ENCODE measurements at places on chromosomes 12 and 14.

- DNase-seq = no peak
Observed at GRCh38 chr12:23816394-23816851, 133.0 kb downstream of the SOX5 start.

GRCh38 chr12:28121433-28121832 is 68.8 kb upstream of the CCDC91 start:
- DNase-seq = no peak

GRCh38 chr14:105473677-105474482 is 741 bp upstream of the CRIP2 start:
- DNase-seq = peak; percentile 85

DNA sequence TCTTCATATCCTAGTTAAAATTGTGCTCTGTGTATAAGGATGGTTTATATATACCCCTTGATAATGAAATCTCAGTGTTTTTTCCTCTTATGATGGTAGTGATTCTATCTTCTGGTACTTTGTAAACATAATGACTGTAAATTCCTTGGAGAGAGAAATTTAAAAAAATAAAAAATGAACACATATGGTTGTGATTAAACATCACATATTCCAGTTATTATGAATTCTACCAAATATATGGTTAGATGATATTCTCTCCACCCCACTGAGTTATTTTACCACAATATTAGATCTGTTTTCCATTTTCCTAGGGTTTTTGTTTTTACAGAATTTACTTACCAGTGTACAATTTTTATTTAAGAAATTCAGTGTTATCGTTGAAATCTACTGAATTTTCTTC is 481.9 kb upstream of the NOVA1 start:
- no peak for DNase-seq

GRCh38 chr12:75694534-75695268 is 183.3 kb upstream of the KRR1 start:
- DNase-seq = no peak

DNA sequence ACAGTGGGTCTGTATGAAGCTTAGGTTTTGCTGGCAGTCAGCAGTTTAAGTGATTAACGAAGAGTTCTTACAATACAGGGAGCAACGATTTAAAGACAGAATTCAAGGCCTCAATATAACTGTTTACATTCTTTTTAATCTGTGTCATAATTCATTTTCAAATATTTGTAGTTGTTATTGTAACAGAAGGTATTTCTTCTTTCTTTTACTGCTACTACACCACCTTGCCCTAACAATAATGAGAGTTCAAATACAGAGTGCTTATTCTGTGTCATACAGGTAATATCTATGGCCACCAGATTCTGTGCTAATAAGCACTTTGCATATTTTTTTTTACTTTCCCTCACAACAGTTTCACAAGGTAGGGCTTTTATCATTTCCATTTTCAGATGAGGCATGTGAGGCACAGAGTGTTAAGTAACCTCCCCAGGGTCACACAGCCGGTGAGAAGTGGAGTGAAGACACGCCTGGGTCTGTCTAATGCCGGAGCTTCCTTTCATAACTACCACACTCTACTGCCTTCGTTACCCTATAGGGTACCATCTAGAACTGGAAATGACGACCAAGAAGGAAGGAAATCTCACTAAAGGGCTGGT is 81.9 kb downstream of the PELI2 start:
- DNase-seq = no peak

- DNase-seq = no peak
Observed at GRCh38 chr12:22986997-22987396, 362.0 kb downstream of the ETNK1 start.

- no peak for DNase-seq
Observed at GRCh38 chr12:6438345-6438744, 6.4 kb upstream of the CD27 start.

GRCh38 chr12:46609273-46609623 is 216.5 kb downstream of the SLC38A4 start:
- no peak for DNase-seq

DNA sequence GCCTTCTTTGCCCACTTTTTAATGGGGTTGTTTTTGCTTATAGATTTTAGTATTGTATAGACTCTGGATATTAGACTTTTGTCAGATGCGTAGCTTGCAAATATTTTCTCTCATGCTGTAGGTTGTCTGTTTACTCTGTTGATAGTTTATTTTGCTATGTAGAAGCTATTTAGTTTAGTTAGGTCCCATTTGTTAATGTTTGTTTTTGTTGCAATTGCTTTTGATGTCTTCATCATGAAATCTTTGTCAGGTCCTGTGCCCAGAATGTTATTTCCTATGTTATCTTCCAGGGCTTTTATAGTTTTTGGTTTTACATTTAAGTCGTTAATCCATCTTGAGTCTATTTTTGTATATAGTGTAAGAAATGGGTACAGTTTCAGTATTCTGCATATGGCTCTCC is 30.0 kb upstream of the LYZ start:
- no peak for DNase-seq

DNA sequence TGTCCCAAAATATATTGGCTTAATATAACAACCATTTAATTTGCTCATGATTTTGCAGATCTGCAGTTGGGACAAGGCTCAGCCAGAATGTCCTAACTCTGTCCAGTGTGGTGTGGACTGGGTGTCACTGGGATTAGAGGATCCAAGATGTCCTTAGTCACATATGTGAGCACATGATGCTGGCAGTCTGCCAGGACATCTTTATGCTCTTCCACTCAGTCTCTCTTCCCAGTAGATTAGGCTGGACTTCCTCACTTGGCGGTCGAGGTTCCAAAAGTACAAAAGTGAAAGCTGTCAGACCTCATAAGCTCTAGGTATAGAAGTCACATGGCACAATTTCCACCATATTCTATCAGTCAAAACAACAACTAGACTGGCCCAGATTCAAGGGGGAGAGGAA is 167.9 kb upstream of the NTF3 start:
- no peak for DNase-seq

- no peak for DNase-seq
Observed at GRCh38 chr12:31961137-31961536, 1.9 kb downstream of the RESF1 start.

- DNase-seq = no peak
Observed at GRCh38 chr14:92994131-92994676, 71.3 kb downstream of the CHGA start.

- DNase-seq = no peak
Observed at GRCh38 chr14:21168055-21168454, 12.2 kb upstream of the OR5AU1 start.

DNA sequence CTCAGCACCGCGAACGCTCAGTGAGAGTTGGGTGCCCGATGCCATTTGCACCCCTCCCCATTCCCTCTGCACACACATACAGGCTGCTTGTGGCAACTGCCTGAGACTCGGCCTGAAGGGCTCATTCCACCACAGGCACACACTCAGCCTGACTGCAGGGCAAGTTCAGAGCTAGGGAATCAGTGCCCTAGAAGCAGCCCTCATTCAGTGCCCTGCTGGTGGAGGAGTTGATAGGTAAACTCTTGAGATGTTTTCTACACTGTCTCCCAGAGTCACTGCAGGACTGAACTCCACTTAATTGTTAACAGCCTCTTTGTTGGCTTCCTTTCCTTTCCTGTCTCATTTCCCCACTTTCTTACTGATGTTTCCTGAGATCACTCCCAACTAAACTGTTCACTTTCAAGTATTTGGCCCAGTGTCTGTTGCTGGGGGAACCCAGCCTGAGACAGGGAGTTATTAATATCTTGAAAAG is 16.9 kb downstream of the PPP1R36 start:
- no peak for DNase-seq

DNA sequence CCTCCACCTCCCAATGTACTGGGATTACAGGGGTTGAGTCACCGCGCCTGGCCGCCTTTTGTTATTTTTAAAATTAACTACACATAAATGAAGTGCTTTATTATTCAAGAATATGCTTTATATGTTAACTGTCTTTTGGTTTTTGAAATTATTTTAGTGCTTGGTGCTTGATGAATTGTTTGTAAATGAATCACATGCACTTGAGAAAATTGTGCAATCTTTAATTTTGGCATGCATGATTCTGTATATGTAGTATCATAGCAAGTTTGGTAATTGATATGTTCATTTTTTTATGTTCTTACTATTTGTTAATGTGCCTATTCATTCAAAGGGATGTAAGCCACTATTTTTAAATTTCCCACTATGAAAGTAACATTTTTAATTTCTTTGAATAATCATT is 440.9 kb downstream of the NAV3 start:
- no peak for DNase-seq

GRCh38 chr14:99213101-99213500 is 58.9 kb downstream of the BCL11B start:
- no peak for DNase-seq

GRCh38 chr14:106268013-106268727 is 741.8 kb downstream of the TMEM121 start:
- peak; percentile 75 for DNase-seq

- DNase-seq = no peak
Observed at GRCh38 chr14:23814527-23815256, 138.9 kb upstream of the DHRS4 start.

- no peak for DNase-seq
Observed at GRCh38 chr14:63204407-63205043, at the start of gene RHOJ. TSS of gene RHOJ (plus strand) at chr14:63204443. CDS start at chr14:63204870, 427 bp downstream.

DNA sequence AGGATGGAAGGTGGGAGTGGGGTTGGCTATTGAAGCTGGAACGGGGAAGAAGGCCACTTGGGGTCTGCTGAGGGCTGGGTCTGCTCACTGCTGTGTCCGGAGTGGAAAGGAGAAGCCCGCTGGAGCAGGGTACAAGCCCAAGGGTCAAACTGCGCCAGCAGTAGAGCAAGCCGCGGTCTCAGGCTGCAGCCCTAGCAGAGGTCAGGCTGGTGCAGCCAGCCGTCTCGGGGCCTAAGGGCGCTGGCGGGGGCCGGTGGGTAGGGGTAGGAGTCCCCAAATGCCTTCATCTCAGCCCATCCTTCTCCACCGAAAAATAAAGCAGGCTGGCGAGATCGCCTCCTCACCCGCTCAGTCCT is 718 bp upstream of the JDP2 start:
- DNase-seq = no peak

DNA sequence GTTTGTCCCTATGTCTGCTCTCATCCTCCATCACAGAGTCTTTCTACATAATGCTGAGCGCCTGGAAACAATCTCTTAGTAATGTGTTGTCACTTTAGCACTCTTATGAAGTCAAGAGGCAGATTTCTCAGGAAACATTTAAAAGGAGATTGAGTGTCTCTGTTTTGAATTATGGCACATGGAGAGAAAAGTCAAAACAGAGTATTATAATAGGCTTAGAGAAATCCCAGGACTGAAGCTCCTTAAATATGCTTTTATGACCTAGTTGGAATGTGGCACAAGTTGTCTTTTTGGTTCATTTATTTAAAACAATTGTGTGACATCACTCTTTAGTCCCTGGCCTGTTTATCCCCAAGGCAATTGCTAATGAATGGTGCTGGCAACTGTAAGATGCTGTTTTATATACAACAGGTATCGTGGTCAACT is 117.8 kb upstream of the HIF1A start:
- no peak for DNase-seq

GRCh38 chr12:87155621-87156020 is 873.6 kb downstream of the C12orf50 start:
- DNase-seq = no peak

DNA sequence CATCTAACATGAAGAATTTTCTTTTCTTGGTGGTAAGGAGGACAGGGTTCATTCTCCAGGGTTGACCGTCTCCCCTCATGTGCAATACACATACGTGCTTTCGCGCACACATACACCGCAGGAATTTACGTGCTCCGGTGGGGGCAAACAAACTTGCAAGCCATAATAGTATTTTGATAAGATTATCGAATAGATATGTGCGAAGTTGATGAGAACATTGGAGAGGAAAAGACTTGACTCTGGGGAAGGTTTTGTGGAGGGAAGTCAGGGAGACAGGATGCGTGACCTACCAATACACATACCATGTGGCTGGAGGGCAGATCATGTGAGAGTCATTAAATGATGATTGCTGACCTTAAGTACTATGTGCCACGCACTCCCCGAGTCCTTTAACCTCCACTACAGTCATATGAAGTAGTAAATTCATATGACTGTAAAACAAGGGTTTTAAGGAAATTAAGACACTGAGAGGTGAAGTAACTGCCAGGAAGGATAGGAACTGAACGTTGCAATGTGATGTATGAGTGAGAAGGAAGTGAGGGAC is 921 bp downstream of the RAD51B start:
- no peak for DNase-seq

DNA sequence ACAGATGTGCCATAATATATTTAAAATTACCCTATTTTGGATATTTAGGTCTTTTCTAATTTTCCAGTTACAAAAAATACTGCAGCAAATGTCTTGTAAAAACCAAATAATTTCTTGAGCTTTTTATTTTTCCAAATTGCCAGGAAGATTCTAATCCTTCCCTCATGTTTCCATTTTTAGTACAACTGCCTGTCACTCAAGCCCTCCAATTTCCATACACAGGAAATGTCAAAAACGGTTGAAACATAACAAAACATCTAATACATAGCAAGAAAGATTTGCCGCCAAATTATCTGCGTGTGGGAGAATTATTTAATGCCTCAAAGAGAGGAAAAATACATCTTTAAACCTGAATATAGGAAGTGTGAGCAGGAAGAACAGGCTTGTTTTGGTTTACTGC is 2.3 kb upstream of the FOXJ2 start:
- no peak for DNase-seq

- DNase-seq = no peak
Observed at GRCh38 chr12:1808798-1809480, 11.4 kb upstream of the LRTM2 start.

- no peak for DNase-seq
Observed at GRCh38 chr12:100279159-100279558, 12.2 kb downstream of the SCYL2 start.

DNA sequence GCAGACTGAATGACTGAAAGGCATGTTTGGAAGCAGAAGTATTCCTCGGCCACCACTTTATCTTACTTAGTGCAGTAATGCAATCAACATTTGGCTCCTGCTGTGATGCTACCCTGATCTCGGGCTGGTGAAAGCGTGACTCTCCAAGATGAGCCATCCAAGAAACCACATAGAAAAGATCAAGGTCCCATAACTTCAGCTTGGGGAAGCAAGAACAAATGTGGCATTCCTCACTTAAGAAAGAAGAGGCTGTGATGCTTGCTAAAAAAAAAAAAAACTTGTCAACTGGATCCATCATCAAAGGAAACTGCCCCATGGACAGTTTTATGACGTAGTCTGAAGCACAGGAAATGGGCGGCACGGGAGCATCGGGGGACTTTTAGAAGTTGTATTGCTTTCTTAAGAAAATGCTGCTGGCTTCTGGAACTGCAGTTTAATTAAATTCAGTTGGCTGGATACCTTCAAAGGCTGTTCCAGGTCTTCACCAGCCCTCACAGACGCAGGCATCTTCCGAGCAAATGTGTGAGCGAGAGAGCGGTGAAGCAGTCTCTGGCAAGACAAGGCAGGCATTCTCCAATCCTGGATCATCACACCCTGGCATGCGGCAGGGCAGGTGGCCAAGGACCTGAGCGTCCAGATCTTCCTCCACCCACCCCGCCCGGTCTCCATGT is 38.2 kb upstream of the MAP1LC3B2 start:
- no peak for DNase-seq

- no peak for DNase-seq
Observed at GRCh38 chr12:110180591-110181005, 56.4 kb downstream of the IFT81 start.

DNA sequence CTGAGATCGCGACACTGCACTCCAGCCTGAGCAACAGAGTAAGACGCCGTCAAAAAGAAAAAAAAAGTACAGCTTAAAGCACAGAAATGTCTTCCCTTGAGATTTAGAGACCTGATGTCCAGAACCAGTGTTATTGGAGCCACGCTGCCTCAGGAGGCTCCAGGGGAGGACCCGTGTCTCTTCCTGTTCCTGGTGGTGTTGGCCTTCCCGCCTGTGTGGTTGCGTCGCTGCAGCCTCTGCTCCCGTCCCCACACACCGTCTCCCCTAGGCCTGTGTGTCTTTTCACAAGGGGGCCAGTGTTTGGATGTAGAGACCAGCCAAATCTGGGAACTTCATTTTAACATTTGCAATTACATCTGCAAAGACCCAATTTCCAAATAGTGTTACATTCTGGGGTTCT is 8.6 kb upstream of the FBRSL1 start:
- DNase-seq = no peak

All from activated CD4-positive, alpha-beta T cell treated with anti-CD3 and anti-CD28 coated beads, Interleukin-2, amount 50 U/mL, for 1 hour (primary cell).